ENCODE measurements at places on chromosomes 2 and 18.
A peak's percentile ranks its signal among the peaks of the same experiment; 100 is the strongest.

- DNase-seq, result no peak
These were observed 258.0 kb downstream of the MYCN start for GRCh38 chr2:16198166-16198912.

GRCh38 chr2:30252723-30253701 is 21.7 kb downstream of the LBH start:
- peak; percentile 58 for DNase-seq

DNA sequence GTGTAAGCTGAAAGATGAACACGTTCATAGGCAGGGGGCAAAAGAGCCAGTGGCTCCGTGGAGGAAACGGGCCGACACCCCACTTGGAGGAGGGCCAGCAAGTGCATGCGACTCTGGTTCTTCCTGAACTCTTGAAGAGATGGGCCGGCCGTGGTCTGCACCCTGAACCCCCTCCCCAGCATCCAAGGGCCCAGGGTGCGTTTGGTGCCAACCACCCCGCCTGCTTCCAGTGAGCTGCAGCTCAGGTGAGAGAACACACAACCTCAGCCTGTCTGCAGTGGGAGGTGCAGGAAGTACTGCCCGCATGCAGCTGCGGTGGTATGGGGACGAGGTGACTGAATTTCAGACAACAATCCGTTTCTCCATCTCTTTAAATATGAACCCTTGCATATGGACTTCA is 58.9 kb downstream of the ADNP2 start:
- DNase-seq, result no peak

DNA sequence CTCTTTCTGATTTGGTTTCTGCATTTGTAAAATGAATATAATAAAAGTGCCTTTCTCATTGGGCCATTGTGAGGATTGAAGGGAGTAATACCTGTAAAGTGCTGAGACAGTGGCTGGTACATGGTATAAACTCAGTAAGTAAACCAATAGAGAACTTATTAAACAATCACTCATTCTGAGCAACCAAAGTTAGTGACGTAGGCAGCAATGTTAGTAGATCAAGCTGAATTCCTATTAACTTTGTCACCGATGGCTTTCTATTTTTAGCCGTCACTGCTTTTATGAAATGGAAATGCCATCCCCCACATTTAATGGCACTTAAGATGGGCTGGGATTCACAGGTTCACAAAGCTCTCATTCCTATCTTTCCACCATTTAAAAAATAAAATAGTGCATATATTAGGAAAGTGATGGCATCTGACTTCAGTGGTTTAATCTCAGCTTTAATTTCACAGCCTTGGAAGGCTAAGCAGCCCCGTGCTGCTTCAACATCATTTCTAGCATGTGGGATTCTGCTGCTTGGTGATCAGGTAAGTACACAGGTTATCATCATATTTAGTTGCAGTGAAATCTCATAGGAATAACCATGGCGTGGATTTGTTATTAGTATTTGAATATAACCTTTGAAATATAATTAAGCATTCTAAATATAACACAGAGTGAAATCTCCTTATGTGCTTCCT is 17.6 kb upstream of the PPP4R1 start:
- peak; percentile 67 for DNase-seq

GRCh38 chr2:31390324-31390723 is 24.2 kb downstream of the XDH start:
- DNase-seq, result no peak

GRCh38 chr2:53460347-53460746 is 307.3 kb upstream of the CHAC2 start:
- peak; percentile 14 for DNase-seq

Data from stomach (tissue), 19 donors.